ENCODE measurements at places on chromosomes 3 and 15.

GRCh38 chr3:193589129-193589528 is 3.9 kb upstream of the OPA1 start:
- no peak for DNase-seq

DNA sequence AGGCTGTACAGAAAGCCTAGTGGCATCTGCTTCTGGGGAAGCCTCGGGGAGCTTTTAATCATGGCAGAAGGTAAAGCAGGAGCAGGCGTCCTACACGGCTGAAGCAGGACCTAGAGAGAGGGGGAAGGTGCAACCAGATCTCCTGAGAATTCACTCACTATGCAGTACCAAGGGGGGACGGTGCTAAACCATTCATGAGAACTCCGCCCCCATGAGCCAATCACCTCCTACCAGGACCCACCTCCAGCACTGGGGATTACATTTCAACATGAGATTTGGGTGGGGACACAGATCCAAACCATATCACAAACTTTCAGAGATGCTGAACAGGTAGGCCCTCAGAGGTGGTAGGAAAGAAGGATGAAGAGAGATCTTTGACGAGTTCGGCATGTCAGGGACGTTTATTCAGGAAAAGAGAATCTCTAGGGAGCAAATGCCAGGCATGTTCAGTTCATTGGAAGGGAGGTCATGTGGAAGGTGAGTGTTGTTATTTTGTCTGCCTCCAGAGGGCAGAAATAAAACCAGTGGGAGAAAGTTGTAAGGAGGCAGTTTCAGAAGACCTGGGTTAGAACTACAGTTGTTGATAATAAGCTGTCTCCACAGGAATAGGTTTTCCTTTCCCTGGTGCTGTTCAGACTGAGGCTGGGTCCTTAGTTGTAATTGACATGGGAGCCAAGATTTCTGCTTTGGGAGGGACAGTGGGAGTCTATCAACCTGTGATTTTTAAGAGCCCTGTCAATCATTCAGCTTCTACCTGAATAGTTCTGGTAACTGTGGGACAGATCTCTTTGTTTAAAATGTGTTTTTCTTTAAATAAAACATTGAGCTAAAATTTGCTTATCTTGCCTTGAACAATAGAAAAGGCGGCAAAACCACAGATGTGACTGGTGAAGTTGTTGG is 4.3 kb upstream of the FNDC3B start:
- peak; percentile 26 for DNase-seq

DNA sequence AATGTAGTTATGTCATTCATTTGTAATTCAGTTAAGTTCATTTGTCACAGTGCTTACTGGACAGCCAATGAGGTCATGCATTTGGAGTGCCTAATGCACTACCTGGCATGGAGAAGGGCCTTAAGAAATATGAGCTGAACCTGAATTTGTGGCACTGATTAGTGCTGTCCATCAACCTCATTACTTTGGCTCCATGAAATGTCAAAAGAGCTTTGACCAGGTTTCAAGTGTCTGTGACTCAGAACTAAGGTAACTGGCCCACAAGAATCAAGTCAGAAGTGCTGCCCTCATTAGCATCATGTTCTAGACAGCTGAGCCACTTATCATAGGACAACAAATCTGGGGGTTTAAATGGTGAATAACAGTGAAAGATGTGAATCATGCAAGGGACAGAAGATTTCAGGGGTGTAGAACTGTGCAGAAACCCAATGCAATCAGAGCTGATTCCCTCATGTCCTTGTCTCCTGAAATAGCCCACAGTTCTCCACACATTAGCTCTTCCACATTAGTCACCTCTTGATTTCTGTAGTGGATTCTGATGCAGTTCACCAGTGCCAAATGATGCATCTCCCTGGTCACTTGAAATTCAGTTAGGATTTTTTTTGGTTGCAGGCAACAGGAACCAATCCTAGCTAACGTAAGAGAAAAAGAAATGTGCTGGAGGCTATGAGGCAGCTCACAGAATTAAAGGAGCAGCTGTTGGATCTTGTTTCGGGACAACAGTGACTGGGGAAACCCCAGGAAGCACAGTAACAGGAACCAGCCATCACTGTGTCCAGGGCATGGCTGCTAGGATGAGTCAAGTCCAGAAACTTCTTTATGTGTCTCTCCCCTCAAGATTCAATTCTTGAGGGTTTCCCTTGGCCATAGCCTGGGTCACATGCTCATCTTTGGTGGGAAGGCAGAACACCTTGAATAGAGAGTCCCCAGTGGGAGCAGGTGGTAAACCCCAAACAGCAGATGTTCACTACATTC is 38.7 kb downstream of the CHST2 start:
- no peak for DNase-seq

GRCh38 chr15:68666120-68666811 is 87.5 kb downstream of the CORO2B start:
- DNase-seq: no peak

GRCh38 chr3:64207289-64208080 is 17.8 kb downstream of the PRICKLE2 start:
- no peak for DNase-seq

- no peak for DNase-seq
Observed at GRCh38 chr15:63708126-63708772, 111.1 kb downstream of the FBXL22 start.

DNA sequence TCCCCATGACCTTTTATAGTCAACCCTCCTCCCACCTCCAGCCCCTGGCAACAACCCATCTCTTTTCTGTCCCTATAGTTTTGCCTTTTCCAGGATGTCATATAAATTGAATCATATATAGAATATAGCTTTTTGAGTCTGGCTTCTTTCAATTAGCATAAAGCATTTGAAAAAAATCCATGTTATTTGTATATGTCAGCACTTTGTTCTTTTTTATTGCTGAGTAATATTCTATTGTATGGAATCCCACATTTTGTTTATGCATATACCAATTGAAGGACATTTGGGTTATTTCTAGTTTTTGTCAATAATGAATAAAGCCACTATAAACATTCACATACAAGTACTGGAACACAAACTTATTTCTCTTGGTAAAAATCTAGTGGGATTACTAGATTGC is 58.0 kb upstream of the SSR3 start:
- DNase-seq: no peak

- no peak for DNase-seq
Observed at GRCh38 chr3:4581920-4582611, 88.9 kb downstream of the ITPR1 start.

GRCh38 chr3:15287565-15288330 is 44.6 kb downstream of the SH3BP5 start:
- DNase-seq: peak; percentile 59

DNA sequence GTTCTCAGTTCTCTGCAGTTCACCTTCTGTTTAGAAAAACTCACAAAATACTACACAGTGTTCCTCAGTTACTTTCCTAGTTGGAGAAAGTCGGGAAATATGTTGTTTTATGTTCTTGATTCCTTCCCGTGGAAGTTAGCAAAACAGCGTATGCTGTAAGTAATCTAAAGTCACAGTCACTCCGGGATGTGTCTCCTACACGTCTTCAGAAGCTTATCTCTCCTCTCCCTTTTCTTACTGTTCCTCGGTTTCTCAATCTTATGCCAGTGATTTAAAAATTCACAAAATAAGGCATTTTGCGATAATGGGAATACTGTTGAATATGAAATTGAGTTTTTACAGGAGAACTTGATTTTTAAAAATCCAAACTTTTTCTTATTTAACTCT is 1.7 kb downstream of the HEG1 start:
- no peak for DNase-seq

- DNase-seq: no peak
Observed at GRCh38 chr3:37190667-37191066, 16.3 kb upstream of the LRRFIP2 start.

DNA sequence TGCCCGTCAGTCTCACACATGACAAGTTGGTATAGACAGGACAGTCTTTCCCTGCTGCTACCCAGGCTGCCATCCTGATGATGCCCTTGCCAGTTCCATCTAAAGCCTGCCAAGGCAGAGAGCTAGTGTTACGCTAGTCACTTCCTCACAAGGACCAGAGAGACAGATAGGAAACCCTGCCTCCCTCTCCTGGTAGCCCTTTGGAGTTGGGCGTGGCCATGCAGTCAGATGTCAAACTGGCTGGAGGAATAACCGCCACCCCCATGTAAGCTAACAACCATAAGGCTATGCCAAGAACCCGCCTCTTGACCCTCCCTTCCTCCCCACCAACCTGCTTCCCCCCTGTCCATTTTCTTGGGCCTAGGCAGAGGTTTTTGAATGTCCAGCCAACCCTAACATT is 2.8 kb downstream of the TMEM115 start:
- DNase-seq: peak; percentile 67

- DNase-seq: no peak
Observed at GRCh38 chr3:100748220-100748619, 38.9 kb downstream of the TFG start.

DNA sequence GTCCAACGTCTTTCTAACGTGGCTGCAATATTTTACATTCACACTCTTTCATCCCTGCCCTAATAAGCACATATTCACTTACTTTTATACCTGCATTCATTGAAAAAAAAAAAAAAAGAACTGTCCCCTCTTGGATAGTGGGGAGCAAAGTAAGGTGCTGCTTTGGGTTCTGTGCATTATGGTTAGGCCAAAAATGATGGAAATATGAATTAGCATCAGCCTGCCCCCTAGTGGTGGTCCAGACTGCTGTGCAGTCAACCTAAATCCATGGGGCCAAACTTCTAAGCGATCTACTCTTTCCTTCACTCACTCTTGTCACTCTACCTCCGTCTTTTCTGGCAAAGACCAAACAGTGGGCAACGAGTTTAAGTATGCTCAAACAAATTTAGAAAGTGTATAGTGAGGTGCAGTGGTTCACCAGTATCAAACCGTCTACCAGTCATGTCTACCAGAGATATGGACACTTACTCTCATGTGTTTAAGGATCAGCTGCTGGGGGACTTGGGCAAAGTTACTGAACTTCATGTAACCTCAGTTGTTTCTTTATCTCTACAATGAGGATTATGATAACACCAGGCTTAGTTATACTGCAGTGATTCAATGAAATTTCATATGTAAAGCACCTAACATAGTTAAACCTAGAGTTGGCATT is 61.5 kb upstream of the GRM7 start:
- DNase-seq: peak; percentile 30

- DNase-seq: no peak
Observed at GRCh38 chr15:83200589-83200988, 7.0 kb downstream of the HDGFL3 start.

GRCh38 chr3:135503760-135504686 is 461.5 kb upstream of the PPP2R3A start:
- peak; percentile 6 for DNase-seq

- no peak for DNase-seq
Observed at GRCh38 chr3:65828706-65829105, 210.0 kb downstream of the MAGI1 start.

DNA sequence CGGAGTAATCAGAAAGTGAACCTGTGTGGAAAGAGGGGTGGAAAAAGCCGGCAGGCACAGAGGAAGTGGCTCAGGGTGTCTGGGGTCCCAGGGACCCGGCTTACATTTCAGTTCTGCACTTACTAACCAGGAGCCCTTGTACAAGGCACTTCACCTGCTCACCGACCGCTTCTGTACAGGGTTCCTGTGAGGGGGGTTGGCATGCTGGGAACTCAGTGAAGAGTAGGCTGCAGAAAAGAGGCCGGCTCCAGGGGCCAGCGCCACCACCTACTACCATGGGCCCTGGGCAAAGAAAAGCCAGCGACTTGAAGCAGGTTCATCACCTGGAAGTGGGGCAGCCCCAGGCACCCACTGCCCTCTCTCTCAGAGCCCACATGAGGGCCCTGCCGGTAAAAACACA is 6.2 kb downstream of the STIMATE start:
- DNase-seq: no peak

DNA sequence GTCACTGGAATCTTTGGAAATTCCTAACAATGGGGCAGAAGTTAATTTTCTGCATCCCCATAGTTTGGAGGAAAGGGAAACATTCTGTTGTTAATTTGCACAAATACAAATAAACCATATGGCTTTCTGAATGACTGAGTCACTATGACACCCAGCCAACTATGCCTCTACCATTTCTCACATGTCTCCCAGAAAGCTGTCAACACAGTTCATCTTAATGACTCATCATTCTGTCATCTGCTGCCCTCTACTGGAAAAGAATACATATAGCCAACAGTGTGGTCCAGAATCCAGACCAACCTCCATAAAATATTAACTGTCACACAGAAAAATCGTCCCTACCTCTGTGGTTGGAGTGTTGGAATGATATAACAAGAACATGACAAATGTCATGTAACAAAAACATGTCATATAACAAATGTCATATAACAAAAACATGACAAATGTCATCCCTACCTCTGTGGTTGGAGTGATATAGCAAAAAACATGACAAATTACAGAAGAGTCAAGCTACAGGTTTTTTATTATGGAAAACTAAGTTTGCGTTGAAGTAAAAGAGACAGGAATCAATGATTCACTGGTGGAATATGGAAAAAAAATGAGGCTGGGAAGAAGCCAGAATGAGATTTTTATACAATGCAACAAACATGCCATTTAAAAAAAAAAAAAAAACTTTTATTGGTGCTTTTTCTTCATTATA is 47.7 kb upstream of the GYG1 start:
- peak; percentile 57 for DNase-seq

GRCh38 chr15:42133886-42134502 is 22.4 kb downstream of the PLA2G4F start:
- DNase-seq: peak; percentile 45

DNA sequence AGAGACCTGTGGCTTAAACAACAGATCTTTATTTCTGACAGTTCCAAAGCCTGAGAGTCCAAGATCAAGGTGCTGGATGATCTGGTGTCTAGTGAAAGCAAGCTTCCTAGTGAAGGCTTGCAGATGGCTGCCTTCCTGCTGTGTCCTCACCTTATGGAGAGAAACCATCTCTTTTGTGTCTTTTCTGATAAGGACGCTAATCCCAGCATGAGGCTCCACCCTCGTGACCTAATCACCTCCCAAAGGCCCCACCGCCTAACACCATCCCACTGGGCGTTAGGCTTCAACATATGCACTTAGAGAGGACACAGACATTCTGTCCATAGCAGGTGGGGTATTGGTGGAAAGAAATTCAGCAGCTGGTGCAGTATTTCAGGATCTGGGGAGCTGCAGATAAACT is 19.8 kb upstream of the LYSMD4 start:
- no peak for DNase-seq

DNA sequence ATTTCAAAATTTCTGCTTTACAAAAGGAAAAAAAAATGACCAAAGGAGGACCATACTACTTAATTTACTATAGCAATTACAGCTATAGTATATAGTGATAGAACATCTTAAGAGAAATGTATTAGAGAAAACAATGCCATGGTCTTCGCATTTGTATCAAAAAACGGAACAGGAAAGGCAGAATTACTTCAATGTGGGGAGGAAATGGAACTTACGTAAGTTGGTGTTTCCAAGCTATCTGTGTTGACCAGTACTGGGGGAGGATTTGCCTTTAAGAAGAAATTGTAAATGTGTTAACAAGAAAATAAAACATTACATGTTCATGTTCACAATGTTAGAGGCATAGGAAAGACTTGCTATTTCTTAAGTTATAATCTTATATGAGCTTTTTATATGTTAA is 119.9 kb upstream of the MELTF start:
- DNase-seq: peak; percentile 54

- no peak for DNase-seq
Observed at GRCh38 chr15:100301910-100302431, 39.8 kb downstream of the ADAMTS17 start.

DNA sequence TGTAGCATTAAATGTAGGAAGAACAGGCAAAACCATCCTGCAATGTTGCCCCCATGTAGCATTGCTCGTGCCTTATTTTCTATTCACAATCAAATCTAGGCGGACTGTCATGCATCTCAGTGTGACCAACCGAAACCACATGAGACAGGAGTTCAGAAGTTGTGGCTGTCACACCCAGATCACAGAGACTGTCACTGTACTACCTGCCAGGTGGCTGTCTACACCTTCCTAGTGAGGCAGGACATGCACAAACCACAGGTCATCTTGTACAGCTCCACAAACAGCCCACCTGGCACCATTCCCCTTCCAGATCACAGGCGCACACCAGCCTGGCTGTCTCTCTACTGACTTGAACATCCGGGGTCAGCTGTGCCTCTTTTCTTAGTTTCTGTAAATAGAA is 392.8 kb downstream of the OCA2 start:
- no peak for DNase-seq
